Right forelimb (tissue), 1 donor: ENCODE measurements at places on chromosomes 1 and 21.

DNA sequence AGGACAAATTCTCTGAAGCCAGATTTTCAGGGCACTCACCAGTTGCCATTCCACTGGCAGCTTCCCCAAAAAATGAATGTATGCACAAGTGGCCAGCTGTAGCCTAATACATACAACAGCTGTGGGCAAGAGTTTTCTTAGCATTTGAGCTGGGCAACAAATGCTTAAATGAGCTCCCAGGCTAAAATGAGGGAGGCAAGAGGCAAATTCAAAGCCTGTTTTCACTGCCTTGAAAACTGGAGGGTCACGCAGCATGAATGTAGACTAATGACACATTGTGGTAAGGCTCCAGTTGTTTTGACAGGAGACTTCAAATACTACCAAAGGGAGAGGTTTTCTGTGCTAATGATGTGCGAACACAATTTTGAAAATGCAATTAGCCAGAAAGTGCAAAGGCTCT, 88.2 kb downstream of the TIAM1 start:
- no peak for DNase-seq

DNA sequence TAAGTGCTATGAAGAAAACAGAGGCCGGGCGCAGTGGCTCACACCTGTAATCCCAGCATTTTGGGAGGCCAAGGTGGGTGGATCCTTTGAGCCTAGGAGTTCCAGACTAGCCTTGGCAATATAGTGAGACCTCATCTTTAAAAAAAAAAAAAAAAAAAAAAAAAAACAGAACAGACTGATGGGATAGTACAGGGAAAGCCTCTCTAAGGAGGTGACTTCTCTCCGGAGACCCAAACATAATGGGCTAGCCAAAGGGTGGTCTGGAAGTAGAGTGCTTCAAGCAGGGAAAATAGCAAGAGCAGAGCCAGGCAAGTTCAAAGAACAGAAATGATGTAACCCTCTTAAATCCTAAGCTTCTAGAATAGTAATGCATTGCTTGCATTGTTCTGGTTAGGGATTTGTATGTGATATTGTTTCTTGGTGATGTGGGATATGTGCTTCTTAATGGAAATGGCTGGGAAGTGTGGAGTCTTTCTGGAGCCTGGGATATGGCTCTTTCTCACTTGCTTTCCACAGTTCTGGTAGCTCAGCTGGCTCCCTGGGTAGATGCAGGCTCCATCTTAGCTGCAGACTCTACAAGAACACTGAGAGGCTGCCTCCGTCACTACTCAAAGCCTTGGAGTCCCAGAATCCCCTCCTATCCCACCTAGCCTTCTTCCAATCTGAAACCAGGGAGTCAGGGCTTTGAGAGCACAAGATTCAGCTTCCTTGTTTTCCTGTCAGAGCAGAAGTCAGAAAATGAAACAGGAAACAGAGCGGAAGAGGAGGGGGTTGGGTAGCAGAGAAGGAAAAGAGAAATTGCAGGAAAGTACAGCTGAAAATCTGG, 1.9 kb upstream of the PIGV start:
- DNase-seq = no peak

DNA sequence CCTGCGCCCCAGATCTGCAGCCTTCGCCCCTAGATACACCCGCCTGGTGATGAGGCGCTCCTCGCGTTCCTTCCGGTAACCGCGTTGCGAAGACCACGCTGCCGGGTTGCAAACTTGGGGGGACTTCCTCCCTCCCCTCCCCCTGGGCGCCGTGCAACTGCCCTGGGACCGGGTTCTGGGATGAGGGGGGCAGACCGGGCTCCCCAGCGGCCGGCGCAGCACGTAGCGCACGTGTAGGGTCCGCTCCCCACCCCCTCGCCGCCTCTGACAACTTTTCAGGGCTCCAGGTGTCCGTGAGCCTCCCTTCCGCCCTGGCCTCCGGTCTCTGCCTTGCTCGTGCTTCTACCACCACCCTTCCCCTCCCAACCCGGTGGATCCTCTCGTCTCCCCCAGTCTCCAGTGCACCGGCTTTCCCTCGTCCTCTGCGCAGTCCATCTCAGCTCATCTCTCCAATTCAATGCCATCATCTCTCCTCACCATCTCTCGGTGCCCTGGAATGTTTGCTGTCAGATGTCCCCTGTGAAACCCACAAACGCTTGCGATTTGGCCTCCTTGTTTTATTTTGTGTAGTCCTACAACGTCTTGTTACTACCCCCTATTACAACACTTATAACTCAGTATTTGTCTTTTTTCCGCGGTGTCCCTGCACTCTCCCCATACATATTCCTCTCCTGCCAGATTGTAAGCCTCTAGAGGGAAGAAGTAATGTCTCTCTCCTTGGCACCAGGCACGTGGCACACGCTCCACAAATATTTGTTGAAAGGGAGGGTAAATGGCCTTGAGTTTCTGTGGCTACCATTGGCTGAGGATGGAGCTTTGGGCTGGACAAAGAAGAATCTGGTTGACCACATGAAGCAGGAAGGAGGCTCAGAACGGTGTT, 782 bp downstream of the PCAT6 start:
- DNase-seq = no peak

DNA sequence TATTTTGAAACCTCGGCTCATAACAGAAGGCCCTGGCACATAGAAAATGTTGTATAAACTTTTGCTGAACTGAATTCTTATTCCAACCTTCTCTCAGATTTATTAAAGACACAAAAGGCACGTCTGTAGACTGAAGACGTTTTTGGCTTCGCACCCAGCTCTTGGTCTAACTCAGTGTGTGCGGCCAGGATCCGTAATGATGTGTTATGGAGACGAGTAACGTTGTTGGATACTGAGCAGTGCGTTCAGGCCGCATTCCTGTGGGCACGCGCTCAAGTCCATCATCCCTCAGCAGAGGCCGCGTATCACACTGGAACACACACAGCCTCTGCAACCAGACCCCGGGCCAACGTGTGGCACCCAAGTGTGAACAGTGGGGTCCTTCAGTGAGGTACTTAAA, 154.8 kb upstream of the RAB4A start:
- DNase-seq = peak; percentile 69

- no peak for DNase-seq
These were observed 24.7 kb downstream of the SLC6A17 start for GRCh38 chr1:110174961-110175360.

- no peak for DNase-seq
These were observed 75.4 kb downstream of the PLD5 start for GRCh38 chr1:242448910-242449645.

- no peak for DNase-seq
These were observed 48.5 kb upstream of the PBX1 start for GRCh38 chr1:164510435-164510834.

DNA sequence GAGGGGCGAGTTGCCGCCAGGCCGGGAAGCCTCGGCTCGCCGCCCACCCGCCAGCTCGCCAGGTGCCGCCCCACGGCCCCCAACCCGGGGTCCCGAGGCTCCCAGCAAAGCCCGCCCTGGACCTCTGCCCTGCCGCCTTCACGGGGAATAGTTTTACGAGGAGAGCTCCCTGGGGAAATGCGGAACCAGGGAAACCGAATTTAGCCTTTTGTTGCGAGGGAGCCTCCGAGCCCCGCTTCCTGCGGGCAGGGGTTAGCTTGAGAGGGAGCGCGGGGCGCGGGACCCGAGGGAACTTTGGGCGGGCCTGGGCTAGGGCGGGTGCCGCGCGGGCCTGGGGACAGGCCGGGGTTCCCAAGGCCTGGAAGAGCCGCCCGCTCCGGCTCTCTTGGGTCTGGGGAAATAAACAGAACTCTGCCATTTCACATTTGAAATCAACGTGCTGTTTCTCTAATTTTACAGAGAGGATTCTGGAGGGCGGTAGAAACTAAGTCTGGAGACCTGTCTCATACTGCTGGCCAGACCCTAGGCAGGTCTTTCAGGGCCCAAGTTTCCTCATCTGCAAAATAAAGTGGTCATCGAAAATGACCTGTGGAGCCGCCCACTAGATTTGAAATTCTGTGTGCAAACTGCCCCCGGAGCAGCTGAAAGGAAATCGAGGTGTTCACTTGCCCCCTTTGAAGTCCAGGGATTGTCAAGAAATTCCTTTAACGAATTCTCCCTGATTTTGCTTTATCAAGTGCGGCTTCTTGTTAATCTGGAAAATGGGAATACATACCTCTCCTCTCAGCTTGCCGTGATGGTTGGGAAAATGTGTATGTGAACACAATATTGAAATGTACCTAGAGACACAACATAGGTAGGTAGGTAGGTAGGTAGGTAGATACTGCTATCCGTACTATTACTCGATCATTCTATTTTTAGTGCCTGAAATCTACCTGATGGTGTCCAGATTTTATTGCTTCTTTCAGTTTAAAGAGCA, 749 bp upstream of the GLUL start:
- DNase-seq = no peak

GRCh38 chr1:25906644-25907300, 553 bp upstream of the STMN1 start:
- no peak for DNase-seq

DNA sequence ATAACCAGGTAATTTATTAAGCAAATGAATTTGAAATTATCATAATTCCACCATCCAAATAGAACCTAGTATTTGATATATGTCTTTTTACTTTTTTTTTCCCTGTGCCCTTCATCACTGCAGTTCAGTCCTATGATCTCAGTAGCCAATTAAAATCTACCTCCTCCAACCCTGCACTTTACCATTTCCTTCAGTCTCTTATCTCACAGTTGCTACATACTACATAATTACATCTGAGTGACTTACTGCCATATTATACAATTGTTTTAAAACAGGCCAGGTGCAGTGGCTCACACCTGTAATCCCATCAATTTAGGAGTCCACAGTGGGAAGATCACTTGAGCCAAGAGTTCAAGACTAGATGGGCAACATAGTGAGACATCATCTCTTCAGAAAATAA, 73.2 kb downstream of the PRKACB start:
- DNase-seq = no peak

GRCh38 chr1:88134983-88135921, 548.8 kb upstream of the PKN2 start:
- DNase-seq = no peak

- DNase-seq = no peak
These were observed 187.2 kb downstream of the HLX start for GRCh38 chr1:221066351-221067001.

DNA sequence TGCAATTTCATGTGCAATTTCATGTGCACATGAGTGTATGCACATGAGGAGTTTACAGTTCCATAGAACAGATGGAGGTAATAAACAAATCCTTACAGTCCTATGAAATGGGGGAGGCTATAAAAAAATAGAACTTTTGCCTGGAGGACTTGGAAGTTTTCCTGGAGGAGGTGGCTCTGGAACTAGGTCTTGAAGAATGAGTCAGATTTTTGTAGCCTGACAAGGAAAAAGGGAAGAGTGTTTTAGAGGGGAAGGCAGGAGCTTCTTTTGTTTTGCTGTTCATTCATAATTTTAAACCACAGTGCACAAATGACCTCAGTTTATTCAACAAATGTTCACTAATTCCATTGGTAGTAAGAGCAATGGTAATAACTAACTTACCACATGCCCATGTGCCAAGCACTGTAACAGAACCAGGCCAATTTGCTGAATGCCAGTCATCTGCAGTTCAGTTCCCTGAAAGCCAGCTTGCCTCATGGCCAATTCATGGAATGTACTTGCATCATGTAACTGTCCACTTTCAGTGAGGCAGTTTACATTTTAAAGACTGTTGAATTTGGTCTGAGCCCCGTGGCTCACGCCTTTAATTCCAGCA, 2.7 kb downstream of the DIO1 start:
- DNase-seq = no peak

- DNase-seq = no peak
These were observed 338.5 kb downstream of the KCTD3 start for GRCh38 chr1:215905493-215906115.

DNA sequence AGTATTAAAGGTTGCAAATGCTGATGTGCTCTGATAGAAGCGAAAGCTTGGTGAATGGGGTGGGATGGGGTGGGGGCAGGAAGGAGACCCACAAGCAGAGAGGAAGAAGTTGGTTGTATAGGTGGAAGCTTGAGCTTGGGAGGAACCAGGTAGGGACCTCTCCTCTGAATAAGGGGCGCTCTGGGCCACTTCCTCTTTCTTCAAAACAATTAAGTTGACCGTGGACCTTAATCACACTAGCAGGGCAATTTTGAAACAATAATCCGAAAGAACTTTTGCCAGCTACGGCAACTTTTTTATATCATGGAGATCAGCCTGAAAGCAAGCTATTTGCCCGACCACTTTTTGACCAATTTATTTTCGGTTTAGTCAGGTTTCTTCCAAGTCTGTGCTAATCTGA, 1.9 kb upstream of the DYRK1A start:
- no peak for DNase-seq

DNA sequence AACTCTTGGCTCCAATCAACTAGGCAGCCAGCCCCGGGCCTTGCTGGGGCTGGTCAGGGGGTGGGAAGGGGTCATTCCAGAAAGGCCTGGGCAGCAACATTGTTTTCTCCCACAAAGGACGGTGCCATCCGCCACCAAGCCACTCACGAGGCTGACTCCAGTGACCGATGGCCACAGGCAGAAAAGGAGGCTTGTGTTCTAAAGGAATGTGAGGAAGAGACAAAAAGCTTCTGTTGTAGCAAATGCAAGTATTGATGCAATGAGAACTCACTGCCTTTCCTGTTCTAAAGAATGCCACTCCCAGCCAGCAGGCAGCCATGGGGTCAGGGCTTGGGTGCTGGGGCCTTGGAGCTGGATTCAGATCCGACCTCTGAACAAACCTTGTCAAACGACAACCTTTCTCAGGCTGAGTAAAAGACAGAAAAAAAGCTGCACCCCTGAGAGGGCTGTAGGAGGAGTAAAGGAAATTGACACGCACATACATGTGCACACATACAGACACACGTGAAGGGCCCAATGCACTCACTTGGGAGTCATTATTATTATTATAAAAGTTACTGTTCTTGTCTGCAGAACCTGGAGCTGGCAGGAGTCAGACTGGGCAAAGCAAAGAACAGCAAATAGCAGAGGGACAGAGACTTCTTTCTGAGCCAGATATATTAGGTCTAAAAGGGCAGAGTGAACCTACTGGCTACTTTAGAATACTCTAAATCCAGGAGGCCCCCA, 13.9 kb upstream of the PRMT2 start:
- no peak for DNase-seq

DNA sequence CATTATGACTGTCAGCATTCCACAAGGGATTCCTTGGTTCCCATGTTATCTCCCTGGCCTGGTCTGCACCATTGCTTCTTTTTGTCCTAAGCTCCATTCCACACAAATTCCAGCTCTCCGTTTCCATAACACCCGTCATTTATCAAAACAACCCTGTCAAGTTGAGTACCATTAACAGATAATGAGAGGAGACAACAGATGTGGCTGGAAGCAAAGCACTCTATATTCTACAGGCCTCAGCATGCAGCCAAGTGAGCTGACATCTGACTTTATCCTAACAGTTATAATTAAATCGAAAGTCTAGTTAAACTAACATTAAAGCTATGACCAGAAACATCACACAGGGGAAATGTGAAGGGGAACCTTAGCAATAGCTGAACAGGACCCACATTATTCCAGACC, 110.4 kb downstream of the RERE start:
- no peak for DNase-seq

GRCh38 chr1:153556348-153556747, 7.3 kb upstream of the S100A3 start:
- DNase-seq = no peak

- DNase-seq = no peak
These were observed 362.4 kb downstream of the NEGR1 start for GRCh38 chr1:71919811-71920509.
